ENCODE measurements at places on chromosomes 4 and X.
A peak's percentile ranks its signal among the peaks of the same experiment; 100 is the strongest.

DNA sequence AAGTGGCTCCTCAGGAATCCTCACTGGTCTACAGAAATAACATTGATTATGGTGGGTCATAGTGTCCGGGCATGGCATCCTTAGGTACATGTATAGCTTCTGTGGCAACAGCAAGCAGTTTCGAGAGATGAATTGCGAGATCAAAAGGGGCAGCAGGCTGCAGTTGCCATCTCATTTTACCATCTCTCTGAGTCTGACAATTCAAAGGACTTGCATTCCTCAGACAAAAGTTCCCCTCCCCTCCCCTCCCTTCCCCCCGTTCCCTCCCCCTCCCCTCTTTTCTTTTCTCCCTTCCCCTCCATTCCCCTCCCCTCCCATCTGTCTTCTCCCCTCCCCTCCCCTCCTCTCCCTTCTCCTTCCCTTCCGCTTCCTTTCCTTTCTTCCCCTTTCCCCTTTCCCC lies 70.2 kb downstream of the MTNR1A start:
- DNase-seq = no peak

DNA sequence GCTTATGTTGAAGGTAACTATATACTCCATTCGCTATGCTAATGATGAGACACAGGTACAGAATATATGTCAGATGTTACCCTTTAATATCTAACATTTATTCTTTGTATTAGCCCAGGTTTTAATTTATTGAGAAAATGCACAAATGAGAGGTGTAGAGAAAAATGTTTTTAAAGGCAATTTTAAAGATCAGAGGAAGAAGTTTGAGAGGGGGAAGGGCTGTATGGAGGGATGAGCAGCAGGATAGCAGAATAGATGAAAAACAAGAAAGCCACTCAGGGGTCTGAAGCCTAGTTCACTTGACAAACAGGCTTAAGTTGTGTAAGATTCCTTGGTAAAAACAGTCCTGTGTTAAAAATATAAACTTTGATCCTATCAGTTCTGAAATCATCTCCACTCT lies 3.7 kb downstream of the MAB21L2 start:
- DNase-seq = no peak

- no peak for DNase-seq
Observed at GRCh38 chr4:37674439-37674838, 11.7 kb downstream of the RELL1 start.

GRCh38 chr4:123896446-123897071 lies 500.0 kb downstream of the SPRY1 start:
- DNase-seq = no peak

DNA sequence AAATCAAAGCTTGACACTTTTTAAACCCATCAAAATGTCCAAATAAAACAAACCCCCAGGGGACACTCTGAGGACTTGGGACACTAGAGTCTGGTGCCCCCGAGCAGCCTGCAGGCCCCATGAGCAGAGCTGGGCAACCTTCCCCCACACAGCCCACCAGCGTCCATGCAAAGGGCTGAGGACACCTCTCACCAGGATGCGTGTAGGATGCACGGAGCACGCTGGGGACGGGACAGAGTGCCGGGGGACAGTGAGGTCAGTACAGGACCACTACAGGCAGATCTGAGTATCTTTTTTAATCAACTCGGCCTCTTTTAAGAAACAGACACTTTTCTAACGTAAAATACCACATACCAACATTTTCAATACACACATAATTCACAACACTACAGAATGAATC lies 6.9 kb downstream of the GAK start:
- no peak for DNase-seq

GRCh38 chrX:16771483-16772398 lies 14.5 kb upstream of the TXLNG start:
- no peak for DNase-seq

- DNase-seq = no peak
Observed at GRCh38 chr4:73252001-73252400, 6.6 kb downstream of the ANKRD17 start.

GRCh38 chr4:25031077-25031621 lies 403 bp upstream of the LGI2 start:
- no peak for DNase-seq

DNA sequence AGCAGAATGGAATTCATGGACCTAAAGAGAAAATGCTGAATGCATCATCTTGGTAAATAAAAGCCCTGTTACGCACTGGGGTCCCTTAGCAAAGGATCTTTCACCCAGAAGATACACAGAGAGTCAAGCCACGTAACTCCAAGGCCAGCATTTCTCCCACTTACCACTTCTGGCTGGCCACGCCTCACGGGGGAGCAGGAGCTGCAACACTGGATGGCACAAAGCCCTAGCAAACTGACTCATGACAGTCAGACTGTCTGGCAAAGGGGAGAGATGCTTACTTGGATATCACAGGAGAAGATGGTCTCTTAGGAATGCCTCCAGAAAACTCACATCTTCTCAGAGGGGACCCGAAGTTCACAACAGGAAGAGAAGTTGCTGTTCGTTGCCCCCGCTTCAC lies 51.4 kb upstream of the BCLAF3 start:
- no peak for DNase-seq

DNA sequence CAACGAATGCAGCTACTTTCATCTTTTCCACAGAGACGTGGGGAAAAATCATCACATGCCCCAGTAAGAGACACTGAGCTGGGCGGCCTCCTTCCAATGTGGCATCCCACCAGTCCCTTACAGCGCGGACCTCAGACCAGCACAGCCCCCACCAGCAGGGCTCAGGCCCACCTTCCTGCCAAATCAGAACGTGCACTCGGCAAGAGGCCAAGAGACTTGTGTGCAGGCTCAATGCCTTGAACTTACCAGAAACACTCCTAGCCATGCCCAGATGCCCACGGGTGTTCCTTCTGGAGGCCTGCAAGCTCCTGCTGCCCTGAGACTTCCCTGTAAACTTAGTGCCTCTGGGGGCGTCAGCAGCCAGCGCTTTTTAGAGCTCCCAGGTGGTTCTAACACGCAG lies 31.2 kb downstream of the WDR1 start:
- DNase-seq = peak; percentile 60

DNA sequence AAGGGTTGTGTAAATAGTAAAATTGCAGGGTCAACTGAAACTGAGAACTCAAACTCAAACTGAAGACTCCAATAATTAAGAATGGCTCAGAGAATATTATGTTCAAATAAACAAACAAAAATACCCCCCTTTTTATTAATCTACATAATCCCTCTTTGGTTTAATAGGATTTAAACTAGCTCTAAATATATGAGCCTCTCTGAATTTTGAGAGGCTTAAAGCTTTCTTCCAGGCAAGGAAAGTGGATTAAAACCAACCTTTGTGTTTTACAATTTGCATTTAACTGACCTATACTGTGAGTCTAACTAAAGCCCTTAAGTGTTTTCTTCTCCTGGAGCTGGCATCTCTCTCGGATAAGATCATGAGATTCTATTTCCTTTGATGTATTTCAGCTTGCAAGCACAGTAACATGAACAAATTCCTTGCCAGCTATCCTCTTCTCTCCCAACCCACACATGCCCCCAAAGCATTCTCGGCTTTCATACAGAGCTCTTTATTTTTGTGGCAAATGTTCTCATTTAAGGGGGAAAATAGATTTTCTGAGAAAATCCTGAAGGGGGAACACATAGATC lies 1310.8 kb upstream of the AGA start:
- no peak for DNase-seq

DNA sequence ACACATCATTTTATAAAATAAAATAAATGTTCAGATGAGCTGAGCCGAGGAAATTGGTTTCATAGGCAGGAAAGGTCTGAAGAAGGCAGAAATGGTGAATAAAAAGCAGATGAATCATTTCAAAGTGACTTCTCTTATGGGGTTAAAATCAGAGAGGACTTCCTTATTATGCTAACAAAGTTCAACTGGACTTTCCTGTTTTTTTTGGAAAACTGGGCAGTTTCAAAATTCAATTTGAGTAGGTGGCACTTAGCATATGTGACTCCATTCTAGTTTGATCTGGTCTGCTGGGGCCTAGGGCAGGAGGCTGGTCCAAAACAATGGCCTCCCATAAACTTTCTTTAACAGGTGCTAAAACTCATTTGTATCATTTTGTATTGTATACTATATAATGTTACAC lies 1794.9 kb upstream of the TENM3 start:
- DNase-seq = no peak

- DNase-seq = no peak
Observed at GRCh38 chr4:128355305-128355704, 67.7 kb upstream of the PGRMC2 start.

GRCh38 chr4:74262522-74262921 lies 45.7 kb upstream of the EPGN start:
- DNase-seq = no peak

DNA sequence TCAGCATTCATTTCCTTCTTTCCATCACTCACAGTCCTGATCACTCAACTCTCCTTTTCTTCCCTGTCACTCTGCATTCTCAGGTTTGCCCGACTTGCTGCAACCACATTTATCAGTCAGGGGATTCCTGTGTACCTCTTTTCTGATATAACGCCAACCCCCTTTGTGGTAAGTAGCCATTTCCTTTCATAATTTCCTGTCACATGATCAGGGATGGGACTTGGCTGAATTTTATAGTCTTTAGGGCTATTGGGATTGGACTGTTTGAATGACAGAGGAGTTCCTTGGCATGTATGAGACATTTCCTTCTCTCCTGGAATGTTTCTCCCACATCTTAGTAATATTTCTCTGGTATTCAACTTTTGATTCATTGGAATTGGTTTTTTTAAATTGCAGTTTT lies 11.0 kb downstream of the PGM2 start:
- DNase-seq = no peak

DNA sequence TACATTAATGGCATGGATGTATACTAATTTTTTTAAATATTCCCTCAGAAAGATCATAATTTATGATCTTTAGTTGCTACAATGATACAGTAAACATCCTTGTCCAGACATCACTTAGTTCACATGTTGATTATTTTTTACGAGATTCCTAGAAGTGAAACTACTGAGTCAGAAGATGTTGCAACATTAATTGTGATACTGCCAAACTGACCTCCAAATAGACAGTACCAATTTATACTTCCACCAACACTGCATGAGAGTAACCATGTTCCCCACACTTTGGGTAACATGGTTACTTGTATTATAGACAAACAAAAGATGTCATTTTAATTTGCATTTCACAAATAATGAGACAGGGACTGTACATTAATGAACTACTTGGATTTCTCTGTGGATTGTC lies 19.6 kb downstream of the RCHY1 start:
- DNase-seq = no peak

DNA sequence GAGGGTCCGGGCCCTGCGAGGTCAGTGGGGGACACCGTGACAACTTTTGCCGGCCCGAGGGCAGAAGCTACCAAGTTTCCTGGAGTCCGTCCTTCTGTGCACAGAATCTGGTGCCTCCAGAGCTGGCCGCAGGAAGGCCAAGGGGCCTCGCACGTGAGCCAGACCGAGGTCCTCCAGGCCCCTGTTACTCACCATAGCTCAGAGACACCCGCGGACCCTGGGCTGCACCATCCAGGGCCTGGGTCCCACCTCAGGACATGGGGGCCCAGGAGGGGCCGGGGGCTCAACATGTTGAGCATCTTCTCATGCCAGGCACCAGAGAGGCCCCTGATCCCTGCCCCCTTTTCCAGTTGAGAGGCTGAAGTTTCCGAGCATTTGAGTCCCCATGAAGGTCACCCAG lies 87.9 kb downstream of the HMX1 start:
- DNase-seq = no peak

GRCh38 chr4:187383181-187383580 lies 612.4 kb upstream of the ZFP42 start:
- no peak for DNase-seq

DNA sequence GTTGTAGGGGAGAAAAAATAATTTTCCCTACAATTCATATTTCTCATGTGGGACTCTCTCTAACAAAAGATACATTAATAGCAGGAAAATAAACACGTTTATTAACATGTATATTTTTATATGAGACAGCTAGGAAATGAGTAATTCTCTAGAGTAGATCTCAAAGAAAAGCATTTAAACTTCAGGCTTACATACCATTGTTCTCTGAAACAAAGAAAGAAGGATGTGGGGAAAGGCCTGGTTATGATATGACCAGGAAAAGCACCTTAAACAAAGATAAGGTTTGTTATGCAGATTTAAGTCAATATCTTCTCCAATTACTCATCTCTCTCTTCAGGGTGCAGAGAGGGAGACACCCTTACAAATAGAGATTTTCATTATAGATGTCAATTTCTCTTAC lies 131.3 kb downstream of the SLC7A11 start:
- DNase-seq = no peak

GRCh38 chr4:94804650-94805049 lies 46.9 kb downstream of the BMPR1B start:
- DNase-seq = no peak

GRCh38 chr4:61520681-61521160 lies 320.6 kb downstream of the ADGRL3 start:
- no peak for DNase-seq

- DNase-seq = no peak
Observed at GRCh38 chr4:18075823-18076433, 54.4 kb upstream of the LCORL start.

DNA sequence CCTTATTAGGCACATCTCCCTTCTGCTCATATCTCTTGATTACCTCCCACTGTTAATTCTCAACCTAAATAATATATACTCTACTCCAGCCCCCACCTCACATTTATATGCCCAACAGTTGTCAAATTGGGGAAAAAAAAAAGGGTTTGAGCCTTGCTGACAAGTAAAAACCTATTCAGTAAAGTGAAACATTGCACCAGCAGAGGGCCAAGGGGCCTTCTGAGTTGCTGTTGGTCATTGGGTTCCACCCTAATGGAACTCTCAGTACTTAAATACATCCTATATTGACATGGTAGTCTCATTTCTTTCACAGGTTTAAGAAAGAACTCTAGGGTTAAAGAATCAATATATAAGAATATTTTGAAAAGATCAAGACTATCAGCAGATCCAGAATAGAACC lies 362.2 kb downstream of the SMARCA1 start:
- DNase-seq = no peak

DNA sequence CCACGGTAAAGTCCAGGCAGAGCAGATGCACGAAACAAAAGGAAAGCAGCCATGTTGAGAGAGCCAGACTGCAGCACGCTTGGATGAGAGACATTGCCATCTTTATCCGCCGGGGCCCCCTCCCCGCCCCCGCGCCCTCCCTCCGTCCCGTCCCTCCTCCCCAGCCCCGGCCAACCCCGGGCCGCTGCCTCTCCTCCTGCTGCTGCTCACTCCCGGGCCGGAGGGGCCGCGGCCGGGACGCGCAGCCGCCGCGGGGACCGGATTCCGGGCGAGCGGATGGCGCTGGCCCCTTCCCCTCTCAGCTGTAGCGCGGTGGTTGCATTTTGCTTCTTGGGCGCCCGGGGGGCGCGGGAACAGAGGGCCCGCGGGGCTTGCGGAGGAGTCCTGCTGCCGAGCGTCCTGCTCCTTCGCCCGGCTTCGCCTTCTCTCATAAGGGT lies 542 bp downstream of the RNF150 start:
- peak; percentile 57 for DNase-seq

DNA sequence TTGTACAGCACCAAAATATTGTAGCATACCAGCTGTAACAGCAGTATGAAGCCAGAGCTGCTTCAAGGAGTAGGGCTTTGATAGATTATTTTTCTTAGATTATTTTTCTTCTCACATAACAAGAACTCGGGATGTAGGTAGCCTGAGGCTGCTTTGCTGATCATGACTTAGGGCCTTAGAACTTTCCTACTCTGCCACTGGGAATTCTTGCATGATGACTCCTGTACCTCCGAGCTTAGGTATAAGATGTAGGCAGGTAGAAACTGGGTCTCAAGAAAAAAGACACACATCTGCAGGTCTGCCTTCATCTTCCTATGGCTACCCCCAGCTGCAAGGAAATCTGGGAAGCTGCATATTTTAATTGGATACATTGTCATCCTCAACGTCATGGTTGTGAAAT lies 115.9 kb upstream of the PNPLA4 start:
- no peak for DNase-seq

- peak; percentile 76 for DNase-seq
Observed at GRCh38 chr4:2069161-2069971, 10.2 kb downstream of the NAT8L start.

Data from suprapubic skin (tissue), 4 donors.